ENCODE measurements at places on chromosomes 13 and 19. TPM values are rescaled to one million over a fixed set of nuclear protein-coding genes. Genes with fewer than 3 reads are reported as not detected.
A peak's percentile ranks its signal among the peaks of the same experiment; 100 is the strongest.

DNA sequence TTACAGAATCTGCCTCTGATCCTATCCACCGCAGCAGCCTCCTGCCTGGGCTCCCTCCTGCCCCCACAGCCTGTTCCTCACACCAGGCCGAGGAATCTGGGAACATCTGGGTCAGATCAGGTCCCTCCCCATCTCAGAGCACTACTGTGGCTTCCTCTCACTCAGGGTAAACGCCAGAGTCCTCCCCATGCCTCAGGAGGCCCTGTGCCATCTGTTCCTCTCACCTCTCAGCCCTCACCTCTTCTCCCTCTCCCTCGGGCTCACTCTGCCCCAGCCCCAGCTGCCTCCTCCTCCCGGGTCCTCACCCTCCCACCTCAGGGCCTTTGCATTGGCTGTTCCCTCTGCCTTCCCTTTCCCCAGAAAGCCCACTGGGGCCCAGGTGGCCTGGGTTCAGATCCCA lies 18.2 kb downstream of the FCGBP start:
- H3K4me3 ChIP-seq: no peak overlapping the region
- H3K36me3 ChIP-seq: peaks cover 15% of the 10 kb centered on the region
- peak overlapping the region; percentile 47 for H3K27ac ChIP-seq
- no peak for DNase-seq

- DNase-seq: no peak
- no peak overlapping the region for H3K4me3 ChIP-seq
- H3K4me1 ChIP-seq: peaks cover 9% of the 10 kb centered on the region
- H3K27ac ChIP-seq: no peak overlapping the region
Observed at GRCh38 chr13:28031896-28032288, 43.4 kb upstream of the URAD start.

DNA sequence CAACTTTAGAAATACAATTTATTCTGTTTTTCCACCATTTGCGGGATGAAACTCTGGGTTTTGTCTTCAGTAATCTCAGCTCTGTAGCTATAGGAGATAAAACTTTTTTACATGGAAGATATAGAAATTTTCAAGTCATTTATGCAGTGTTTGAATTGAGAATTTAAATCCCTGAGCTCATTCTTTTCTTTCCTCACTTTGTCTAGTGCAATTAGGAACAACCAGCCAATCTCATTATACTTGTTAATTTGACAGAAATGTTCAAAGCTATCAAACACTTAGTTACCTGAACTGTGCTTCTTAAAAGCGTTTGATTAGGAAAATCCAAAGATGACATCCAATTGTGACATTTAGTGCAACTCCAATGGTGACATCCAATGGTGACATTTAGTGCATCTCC lies 1014.3 kb downstream of the SLITRK5 start:
- peaks cover 1% of the 10 kb centered on the region for H3K4me1 ChIP-seq
- no peak overlapping the region for H3K27ac ChIP-seq
- no peaks in the 10 kb centered on the region for H3K36me3 ChIP-seq

DNA sequence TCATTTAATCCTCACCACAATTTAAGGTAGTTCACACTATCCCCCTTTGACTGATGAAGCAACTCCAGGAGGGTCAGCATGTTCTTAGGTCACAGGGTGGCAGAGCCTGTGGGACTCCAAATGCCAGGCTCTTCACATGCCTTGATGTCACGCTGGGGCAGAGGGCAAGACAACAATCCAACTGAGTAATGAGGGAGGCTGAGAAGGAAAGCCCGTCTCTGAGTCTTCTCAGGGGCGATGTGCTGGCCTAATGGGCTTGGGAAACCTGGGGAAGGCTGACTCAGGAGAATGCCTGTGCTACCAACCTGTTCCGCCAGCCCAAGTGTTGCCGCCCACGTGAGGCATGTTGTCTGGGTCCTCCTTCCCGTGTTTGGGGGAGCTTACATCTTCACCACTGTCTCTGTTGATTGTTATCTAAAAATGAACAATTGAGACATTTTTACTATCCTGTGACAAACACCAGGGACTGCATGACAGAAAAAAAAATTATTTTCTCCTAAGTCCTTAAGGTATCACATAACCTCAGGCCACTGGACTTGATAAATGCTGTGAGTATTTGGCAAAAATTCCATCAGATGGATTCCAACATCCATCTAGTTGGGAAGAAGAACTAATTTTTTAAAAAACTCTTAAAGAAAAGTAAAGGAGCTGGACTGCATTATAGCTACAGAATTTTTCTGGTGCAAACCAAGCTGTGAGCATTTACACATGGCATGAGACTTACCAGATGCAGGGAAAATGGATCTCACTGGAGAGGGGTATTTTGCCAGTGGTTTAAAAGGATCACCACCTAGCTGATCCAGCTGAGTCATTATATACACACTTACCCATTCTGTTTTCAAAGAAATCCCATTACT lies 157.5 kb downstream of the RGCC start:
- H3K4me3 ChIP-seq: no peak overlapping the region
- H3K36me3 ChIP-seq: peaks cover 6% of the 10 kb centered on the region
- DNase-seq: no peak
- no peak overlapping the region for H3K27ac ChIP-seq
- no peaks in the 10 kb centered on the region for H3K4me1 ChIP-seq
- no peaks in the 10 kb centered on the region for H3K27me3 ChIP-seq

GRCh38 chr19:18097217-18097992 lies at the start of gene MAST3:
Gene MAST3, plus strand, starts transcription at chr19:18097778. Its CDS starts 15 bp downstream, at chr19:18097793.
- peaks cover 31% of the 10 kb centered on the region for H3K4me1 ChIP-seq
- peak; percentile 95 for DNase-seq
- H3K27ac ChIP-seq: peak within 1 kb of the TSS; percentile 93
- no peaks in the 10 kb centered on the region for H3K36me3 ChIP-seq
- H3K27me3 ChIP-seq: no peaks in the 10 kb centered on the region

DNA sequence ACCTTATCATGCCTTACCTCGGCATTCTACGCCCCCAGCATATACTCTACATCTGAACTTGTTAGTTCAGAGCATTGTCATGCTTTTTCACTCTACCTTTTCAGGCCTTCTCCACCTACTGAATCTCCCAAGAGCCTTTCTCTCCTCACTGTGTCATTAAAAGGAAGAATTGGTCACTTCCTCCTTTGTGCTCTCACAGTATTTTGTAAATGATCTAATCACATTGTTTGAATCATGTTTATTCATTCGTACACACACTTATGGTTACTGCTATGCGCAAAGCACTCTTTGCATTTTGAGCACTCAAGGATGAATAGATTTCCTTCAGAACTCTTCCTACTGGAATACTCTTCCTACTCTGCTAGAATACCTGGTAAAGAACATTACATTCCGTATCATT lies 15.8 kb upstream of the ELF1 start:
- no peak for DNase-seq
- no peak overlapping the region for H3K27ac ChIP-seq
- no peaks in the 10 kb centered on the region for H3K27me3 ChIP-seq
- peaks cover 16% of the 10 kb centered on the region for H3K4me1 ChIP-seq
- no peak overlapping the region for H3K4me3 ChIP-seq

DNA sequence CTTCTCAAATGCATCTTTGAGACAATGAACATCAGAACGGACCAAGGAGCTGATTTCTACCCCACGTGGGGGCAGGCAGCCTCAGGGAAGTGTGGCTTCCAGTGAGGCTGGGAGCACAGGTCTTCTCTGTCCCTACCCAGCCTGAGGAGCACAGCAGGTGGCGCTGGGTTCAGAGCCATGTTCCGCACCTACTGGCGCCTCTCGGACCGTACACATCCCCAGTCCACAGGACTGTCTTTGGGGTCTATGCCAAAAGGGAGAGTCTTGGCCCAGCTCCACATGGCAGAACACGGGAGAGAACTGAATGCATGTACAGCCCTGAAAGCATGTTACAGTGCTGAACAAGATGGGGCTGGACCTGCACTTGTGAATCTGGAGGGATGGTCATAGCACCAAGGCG lies 22.6 kb downstream of the SUGP1 start:
- no peaks in the 10 kb centered on the region for H3K4me1 ChIP-seq
- H3K4me3 ChIP-seq: no peak overlapping the region
- peaks cover 5% of the 10 kb centered on the region for H3K36me3 ChIP-seq
- H3K27me3 ChIP-seq: no peaks in the 10 kb centered on the region

- H3K27me3 ChIP-seq: peaks cover 6% of the 10 kb centered on the region
- H3K36me3 ChIP-seq: no peaks in the 10 kb centered on the region
- H3K4me3 ChIP-seq: no peak overlapping the region
- DNase-seq: peak; percentile 25
Observed at GRCh38 chr13:78022164-78022877, 103.7 kb upstream of the EDNRB start.

DNA sequence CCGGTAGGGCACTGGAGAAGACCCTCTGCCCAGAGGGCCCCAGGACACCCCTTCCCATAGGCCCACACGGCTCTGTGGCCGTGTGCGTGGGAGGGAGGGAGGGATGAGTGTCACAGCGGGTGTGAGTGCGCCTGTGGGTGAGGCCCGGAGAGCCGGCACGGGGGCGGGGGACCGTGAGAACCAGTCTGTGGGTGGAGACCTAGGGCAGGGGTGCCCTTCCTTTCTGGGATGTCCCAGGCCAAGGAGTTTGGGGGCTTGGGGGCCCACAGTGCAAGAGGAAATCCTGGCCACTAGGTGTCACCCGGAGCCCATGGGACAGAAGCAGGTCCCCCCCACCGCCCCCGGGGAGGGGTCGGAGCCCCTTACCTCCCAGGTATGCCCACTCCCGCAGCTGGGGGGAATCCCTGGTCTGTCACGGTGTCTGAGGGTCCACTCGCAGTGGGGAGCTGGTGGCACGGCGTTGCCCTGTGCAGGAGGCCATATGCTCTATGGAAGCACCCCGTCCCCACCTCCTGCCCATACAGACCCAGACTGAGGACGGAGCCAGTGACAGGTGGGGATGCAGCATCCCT lies 16.0 kb upstream of the SLC7A10 start:
- no peaks in the 10 kb centered on the region for H3K36me3 ChIP-seq
- H3K27me3 ChIP-seq: peaks cover 4% of the 10 kb centered on the region
- no peak overlapping the region for H3K27ac ChIP-seq
- peak; percentile 13 for DNase-seq
- H3K4me3 ChIP-seq: no peak overlapping the region

DNA sequence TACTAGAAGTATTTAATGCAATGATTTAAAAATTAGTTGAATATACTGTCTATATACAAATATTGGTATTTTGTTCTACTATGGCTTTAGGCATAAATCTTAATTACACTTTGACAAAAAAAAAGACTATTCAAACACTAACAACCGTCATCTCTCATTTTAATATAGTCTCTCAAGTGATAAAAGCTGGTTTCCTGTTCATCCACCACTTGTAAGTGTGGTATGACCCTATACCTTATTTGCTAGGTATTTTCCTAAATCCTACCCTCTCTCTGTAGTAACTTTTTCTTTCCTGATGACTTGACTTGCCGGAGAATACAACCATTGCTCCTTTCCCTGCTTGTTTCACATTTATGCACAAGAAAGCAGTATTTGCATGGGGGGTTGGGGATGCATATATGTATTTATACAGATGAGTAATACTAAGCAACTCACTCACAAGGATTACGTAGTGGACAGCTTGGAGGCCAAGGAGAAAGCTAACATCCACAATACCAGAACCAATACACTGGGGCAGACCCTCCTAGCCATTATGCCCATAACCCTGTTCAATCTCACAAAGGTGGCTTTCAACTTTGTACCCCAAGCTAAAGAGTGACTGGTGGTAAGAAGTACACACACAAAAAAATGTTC lies 12.7 kb upstream of the EFNB2 start:
- DNase-seq: no peak
- H3K4me3 ChIP-seq: no peak overlapping the region
- no peak overlapping the region for H3K27ac ChIP-seq
- H3K36me3 ChIP-seq: peaks cover 3% of the 10 kb centered on the region

DNA sequence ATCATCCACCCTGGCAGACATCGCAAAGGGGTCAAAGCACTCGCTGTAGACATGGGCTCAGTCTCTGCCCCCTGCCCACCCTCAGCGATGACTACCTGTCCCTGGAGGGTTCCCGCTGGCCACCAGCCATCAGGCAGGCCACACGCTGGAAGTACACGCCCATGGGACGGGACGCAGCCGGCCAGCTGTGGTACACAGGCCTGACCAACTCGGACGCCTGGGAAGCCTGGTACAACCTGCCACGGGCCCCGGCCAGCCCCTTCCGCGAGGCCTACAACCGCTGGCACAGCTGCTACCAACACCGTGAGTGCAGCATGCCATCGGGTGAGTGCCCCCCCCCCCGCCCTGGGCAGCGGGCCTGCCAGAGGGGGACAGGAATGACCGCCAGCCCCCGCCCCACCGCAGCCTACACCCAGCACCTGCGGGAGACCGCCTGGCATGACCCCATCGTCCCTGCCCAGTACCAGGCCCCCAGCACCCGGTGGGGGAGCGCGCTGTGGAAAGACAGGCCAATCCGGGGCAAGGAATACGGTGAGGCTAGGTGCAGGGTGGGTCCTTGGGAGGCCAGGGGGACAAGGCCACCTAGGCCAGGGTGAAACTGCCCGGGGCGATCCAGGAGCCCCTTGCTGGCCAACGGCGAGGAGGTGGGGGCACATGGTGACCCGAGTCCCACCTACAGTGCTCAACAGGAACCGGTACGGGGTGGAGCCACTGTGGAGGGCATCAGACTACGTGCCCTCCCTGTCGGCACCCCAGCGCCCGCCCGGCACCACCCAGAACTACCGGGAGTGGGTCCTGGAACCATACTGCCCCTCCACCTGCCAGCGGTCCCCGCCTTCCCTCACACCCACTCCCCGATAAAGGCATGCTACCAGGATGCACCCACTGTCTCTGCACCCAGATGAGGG lies 4.4 kb downstream of the TEKTIP1 start:
- H3K27ac ChIP-seq: no peak overlapping the region
- no peaks in the 10 kb centered on the region for H3K27me3 ChIP-seq
- peaks cover 18% of the 10 kb centered on the region for H3K36me3 ChIP-seq
- no peak overlapping the region for H3K4me3 ChIP-seq

DNA sequence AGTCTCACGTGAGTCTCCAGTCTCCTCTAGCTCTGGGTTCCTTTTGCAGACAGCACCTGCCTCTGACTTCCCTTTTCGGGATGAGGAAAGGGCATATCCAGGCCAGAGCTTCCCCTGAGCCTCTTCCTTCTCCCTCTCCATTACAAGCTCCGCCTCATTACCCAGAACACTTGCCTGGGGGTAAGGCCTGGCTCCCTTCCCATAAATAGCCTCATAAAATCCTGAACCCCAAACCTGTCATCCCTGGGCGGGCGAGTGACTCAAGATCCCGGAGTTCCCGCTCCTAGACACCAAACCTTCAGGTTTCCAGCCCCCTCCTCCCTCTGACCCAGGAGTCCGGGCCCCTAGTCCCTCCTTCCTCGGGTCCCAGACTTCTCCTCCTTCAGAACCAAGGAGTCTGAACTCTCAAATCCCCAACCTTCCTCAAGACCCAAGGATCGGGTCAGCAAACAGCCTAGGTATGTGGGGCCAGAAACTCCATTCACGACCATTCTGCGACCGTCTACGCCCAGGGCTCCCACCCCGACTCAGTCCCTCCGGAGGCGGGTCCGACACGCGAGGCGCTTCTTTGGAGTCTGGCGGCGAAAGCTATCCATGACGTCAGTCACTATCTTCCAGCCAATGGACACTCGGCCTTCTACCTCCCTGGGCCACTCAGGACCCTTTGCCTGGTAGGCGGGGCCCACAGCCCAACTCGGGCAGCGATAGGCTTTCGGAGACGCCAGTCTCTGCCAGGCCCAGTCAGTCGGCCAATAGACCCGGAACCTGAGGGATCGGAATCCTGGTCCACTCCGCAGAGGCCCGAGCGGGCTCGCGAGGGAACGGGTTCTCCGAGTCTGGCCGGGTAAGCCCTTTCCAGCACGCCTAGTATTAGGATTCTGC lies 6.5 kb upstream of the CNFN start:
- peak overlapping the region; percentile 77 for H3K4me3 ChIP-seq
- no peaks in the 10 kb centered on the region for H3K36me3 ChIP-seq
- peak; percentile 93 for DNase-seq
- H3K27me3 ChIP-seq: no peaks in the 10 kb centered on the region

TMEM255B gene
- 0.07 TPM for polyA plus RNA-seq

PTPRS gene
- 0.88 TPM for polyA plus RNA-seq

TEKTIP1 gene
- polyA plus RNA-seq: not detected

CBLC gene
- not detected for polyA plus RNA-seq

NCR1 gene
- polyA plus RNA-seq: not detected

CLPTM1 gene
- polyA plus RNA-seq: 14.9 TPM

PRR22 gene
- not detected for polyA plus RNA-seq
